ENCODE measurements at places on chromosomes 4 and X.

DNA sequence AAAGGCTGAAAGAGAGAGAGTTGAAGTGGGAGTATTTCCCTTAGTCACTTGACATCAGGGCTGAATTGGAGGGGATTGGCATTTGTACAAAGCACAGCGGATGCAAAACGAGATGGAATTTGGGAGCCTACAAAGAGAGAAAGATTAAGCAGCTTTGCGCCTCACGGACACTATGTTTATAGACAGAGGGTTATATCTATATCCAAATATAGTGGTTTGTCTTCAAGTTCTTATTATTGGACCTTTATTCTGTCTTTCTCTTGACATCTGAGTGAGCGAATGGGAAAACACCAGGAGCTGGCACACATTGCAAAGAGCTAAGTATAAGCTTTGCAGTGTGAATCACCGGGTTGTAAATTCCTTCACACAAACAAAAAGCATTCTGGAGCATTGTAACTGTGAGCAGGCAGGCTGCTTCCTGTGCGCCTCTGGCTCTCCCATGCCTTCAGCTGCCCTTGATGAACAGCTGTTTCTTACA, 500.2 kb downstream of the STIM2 start:
- DNase-seq = no peak

DNA sequence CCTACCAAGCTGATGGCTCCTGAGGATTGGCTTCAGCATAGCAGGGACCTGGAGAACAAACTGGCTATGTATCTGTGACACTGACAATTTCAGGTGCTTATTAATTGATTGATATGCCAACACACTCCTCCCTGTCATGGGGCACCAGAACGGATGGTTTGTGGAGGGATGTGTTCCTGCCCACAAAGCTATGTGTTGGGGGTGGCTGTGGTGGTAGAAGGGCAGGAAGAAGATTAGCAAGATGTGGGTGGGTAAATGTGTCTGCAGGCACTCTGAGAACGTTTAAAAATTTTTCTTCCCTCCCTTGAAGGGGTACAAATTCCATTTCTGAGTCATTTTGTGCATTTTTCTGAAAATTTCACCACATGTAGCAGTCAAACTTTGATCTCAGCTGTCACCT, 55.0 kb upstream of the SCML1 start:
- DNase-seq = no peak

DNA sequence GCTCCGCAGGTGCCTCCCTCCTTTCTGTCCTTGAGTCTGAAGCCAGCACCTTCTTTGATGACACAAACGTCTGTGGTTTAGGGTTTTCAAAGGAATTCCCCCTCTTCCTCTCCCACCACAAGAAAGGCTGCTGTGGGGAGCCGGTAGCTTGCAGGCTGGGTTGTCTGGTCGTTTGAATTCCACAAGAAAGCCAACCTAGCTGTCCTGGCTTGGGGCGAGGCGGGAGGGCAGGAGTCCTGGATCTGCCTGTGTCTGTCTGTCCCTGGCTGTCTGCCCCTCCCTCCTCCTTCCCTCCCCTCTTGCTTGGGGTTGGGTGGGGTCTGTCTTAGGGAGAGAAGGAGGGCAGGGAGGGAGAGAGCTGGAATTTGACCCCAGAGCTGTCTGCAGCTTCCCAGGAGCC, 56.3 kb downstream of the SHROOM2 start:
- DNase-seq = no peak

DNA sequence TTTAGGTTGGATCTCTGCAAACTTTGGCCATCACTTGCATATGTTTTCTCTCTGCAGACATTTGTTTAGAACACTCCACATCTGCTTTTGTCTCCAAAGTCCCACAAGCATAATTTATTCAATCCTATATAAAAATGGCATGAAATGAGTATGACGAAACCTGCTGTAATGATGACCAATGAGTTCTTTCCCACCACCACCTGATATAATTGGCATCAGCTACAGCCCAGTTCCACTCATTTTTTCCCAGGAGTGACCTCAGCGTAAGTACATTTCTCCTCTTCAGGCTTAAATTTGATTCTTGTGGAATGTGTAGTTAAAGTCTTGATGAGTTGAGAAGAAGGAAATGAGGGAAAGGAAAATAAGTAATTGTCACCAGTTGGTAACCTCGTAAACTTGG, 205.1 kb downstream of the AWAT2 start:
- DNase-seq = no peak

GRCh38 chr4:28868841-28869240, 1851.3 kb upstream of the PCDH7 start:
- no peak for DNase-seq

All from stimulated activated CD8-positive, alpha-beta memory T cell treated with anti-CD3 and anti-CD28 coated beads, Interleukin-4, amount 100 ng/mL, for 4 hours (primary cell).